Effector memory CD8-positive, alpha-beta T cell (primary cell): ENCODE measurements at places on chromosomes 1 and 21.

GRCh38 chr1:100852976-100853375 lies 41.7 kb downstream of the EXTL2 start:
- peaks cover 36% of the 10 kb centered on the region for H3K27me3 ChIP-seq
- H3K27ac ChIP-seq, result no peak overlapping the region
- H3K4me3 ChIP-seq, result no peak overlapping the region
- DNase-seq, result no peak

DNA sequence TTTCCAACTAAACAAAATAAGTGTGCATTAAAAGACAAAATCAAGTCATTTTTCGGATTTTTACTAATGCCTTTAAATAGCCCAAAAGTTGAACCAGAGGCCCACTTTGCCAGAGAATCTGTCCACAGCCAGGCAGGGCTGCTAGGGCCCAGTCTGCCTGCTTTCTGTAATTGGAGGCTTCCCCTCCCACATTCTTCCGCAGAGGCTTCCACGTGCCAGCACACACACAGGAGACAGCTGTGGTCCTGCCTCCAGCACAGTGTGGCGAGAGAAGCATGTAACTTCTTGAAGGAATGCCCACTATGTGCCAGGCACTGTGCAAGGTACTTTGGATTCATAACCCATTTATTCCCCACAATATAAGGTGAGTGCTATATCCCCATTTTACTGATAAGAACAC lies 11.3 kb upstream of the PDZK1IP1 start:
- no peaks in the 10 kb centered on the region for H3K4me1 ChIP-seq
- no peak for DNase-seq
- no peak overlapping the region for H3K4me3 ChIP-seq
- no peaks in the 10 kb centered on the region for H3K36me3 ChIP-seq
- H3K27me3 ChIP-seq, result peaks cover 66% of the 10 kb centered on the region

GRCh38 chr1:152165286-152166077 lies 6.5 kb upstream of the RPTN start:
- peaks cover 6% of the 10 kb centered on the region for H3K4me1 ChIP-seq
- H3K36me3 ChIP-seq, result no peaks in the 10 kb centered on the region
- no peak overlapping the region for H3K4me3 ChIP-seq
- H3K27me3 ChIP-seq, result peaks cover 38% of the 10 kb centered on the region
- no peak for DNase-seq
- no peak overlapping the region for H3K27ac ChIP-seq

DNA sequence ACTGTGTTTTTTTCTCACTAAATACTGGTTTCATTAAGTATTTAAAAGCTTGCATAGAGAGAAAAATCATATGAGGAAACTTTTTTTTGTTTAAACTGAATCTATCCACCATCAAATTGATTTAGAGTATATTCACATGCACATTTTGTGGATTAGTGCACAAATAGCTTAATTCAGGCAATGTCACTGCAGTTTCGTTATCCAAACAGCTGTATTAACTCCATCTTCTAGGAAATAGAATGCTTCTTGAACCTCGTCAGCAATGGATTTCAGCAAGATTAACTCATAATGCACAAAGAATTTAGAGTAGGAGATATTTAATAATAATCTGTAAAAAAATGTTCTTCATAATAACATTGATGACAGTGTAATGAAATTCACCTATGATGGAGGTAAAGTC lies 37.5 kb downstream of the NEXN start:
- H3K4me3 ChIP-seq, result peak overlapping the region; percentile 83
- H3K4me1 ChIP-seq, result peaks cover 11% of the 10 kb centered on the region
- H3K36me3 ChIP-seq, result no peaks in the 10 kb centered on the region
- H3K27me3 ChIP-seq, result no peaks in the 10 kb centered on the region

- no peak overlapping the region for H3K27ac ChIP-seq
- no peaks in the 10 kb centered on the region for H3K36me3 ChIP-seq
- H3K4me3 ChIP-seq, result no peak overlapping the region
- DNase-seq, result no peak
Measured at GRCh38 chr1:245380790-245381535, 226.2 kb downstream of the KIF26B start.

- DNase-seq, result no peak
- no peak overlapping the region for H3K4me3 ChIP-seq
- peaks cover 3% of the 10 kb centered on the region for H3K36me3 ChIP-seq
- peaks cover 4% of the 10 kb centered on the region for H3K4me1 ChIP-seq
- H3K27ac ChIP-seq, result no peak overlapping the region
Measured at GRCh38 chr1:172339842-172340241, 80.6 kb upstream of the C1orf105 start.

DNA sequence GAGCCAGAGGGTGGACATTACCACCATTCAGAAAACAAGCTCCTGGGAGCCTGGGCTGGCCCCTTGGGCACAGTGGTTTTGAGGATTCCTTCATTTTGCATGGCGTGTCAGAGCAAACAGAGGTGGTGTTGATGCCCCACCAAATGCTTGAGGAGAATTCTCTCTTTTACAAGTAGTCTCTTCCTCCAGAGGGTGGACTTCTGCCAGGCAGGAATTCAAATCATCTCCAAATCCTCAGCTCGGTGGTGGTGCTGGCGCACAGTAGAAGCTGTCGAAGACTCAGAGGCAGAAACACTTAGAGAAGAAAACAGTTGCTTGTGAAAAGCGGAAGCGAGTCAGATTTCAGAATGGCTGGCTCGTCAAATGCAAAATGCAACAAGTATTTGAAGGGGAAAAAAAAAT lies 3.4 kb upstream of the CHI3L1 start:
- peaks cover 24% of the 10 kb centered on the region for H3K27me3 ChIP-seq
- H3K27ac ChIP-seq, result no peak overlapping the region
- H3K4me3 ChIP-seq, result no peak overlapping the region
- no peaks in the 10 kb centered on the region for H3K36me3 ChIP-seq

DNA sequence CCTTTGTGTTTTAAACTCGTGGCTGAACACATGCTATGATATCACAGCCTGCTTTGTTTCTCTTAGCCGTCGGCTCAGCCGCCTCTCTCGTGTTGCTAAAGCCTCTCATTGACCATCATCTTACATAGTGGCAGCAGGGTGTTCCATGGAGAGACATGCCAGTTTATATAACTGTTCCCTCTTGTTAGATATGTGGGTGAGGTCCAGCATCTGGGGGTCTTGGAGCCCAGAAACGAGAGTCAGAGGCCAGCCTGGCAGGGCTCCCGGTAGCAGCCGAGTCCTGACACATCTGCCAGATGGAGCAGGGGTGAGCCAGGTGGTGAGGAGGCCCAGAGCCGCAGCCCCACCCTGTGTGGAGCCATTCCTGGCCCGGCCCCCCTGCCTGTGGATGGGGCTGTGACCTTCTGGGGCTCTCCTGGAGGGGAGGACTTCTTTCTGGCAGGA lies 11.9 kb downstream of the PODN start:
- no peaks in the 10 kb centered on the region for H3K4me1 ChIP-seq
- DNase-seq, result no peak
- no peaks in the 10 kb centered on the region for H3K36me3 ChIP-seq
- no peak overlapping the region for H3K4me3 ChIP-seq
- H3K27ac ChIP-seq, result no peak overlapping the region

DNA sequence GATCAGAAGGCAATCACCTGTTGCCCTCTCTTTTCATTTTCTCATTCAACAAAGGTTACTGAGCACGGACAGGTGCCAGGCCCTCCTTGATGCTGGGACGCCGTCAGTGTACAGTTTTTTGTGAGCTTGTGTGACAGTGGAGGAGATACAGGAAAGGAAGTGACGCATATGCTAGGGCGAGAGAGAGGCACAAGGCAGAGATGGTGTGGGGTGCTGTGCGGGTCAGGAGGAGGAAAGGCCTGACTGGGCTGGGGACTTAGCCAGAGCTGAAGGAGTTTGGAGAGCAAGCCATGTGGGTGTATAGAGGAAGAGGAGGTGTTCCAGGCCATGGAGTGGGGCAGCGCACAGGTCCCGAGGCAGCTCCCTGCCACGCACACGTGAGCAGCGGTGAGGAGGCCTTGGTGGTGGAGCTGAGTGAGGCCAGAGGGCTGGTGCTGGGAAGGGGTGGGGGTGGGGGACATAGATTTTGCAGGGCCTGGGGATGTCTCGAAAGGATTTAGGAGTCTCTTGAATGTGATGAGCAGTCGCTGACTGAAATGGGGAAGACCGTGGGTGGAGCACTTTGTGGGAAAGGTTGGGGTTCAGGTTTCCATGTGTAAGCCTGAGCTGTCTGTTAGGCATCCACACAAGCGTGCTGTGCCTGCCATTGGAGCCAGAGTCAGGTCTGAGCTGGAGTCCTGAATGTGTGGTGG lies 46.0 kb downstream of the TRAPPC10 start:
- H3K4me1 ChIP-seq, result peaks cover 12% of the 10 kb centered on the region
- H3K27me3 ChIP-seq, result no peaks in the 10 kb centered on the region
- H3K4me3 ChIP-seq, result peak overlapping the region; percentile 30
- peak overlapping the region; percentile 87 for H3K27ac ChIP-seq
- no peak for DNase-seq
- H3K36me3 ChIP-seq, result peaks cover 83% of the 10 kb centered on the region

- no peak for DNase-seq
- peaks cover 31% of the 10 kb centered on the region for H3K27me3 ChIP-seq
- H3K4me3 ChIP-seq, result no peak overlapping the region
- H3K27ac ChIP-seq, result no peak overlapping the region
Measured at GRCh38 chr1:241837901-241838300, 10.1 kb upstream of the EXO1 start.

DNA sequence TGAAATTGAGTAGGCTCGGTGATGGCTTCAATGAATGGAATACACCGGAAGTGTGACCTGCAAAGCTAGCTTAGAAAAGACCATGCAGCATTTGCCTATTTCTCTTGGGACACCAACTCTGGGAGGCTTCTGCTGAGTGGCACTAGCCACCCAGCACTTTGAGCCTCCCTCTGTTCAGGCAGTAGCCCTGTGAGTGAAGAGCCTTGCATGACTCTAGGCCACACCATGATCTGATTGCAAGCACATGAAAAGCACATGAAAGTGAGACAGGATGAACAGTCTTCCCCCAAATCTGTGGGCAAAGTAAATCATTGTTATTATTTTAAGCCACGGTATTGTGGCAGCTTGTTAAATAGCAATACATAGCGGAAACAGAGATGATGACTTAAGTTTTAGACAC lies 2.8 kb downstream of the CD48 start:
- no peak overlapping the region for H3K4me3 ChIP-seq
- H3K4me1 ChIP-seq, result peaks cover 35% of the 10 kb centered on the region
- peaks cover 25% of the 10 kb centered on the region for H3K36me3 ChIP-seq
- no peak overlapping the region for H3K27ac ChIP-seq
- DNase-seq, result peak; percentile 30

- peak; percentile 61 for DNase-seq
- H3K36me3 ChIP-seq, result peaks cover 11% of the 10 kb centered on the region
- H3K27ac ChIP-seq, result peak within 1 kb of the TSS; percentile 95
- no peaks in the 10 kb centered on the region for H3K27me3 ChIP-seq
Measured at GRCh38 chr1:156601122-156601830, at the start of gene GPATCH4. TSS of gene GPATCH4 (minus strand) at chr1:156601479.

- H3K27ac ChIP-seq, result no peak overlapping the region
- no peak overlapping the region for H3K4me3 ChIP-seq
- no peaks in the 10 kb centered on the region for H3K4me1 ChIP-seq
- H3K36me3 ChIP-seq, result no peaks in the 10 kb centered on the region
Measured at GRCh38 chr1:171082606-171083005, 8.1 kb upstream of the FMO3 start.

- no peak overlapping the region for H3K27ac ChIP-seq
- no peaks in the 10 kb centered on the region for H3K36me3 ChIP-seq
- DNase-seq, result no peak
- no peaks in the 10 kb centered on the region for H3K4me1 ChIP-seq
- no peak overlapping the region for H3K4me3 ChIP-seq
Measured at GRCh38 chr1:217647791-217648190, 16.6 kb downstream of the SPATA17 start.

- no peak overlapping the region for H3K4me3 ChIP-seq
- H3K4me1 ChIP-seq, result no peaks in the 10 kb centered on the region
- H3K27me3 ChIP-seq, result no peaks in the 10 kb centered on the region
- no peak for DNase-seq
- no peak overlapping the region for H3K27ac ChIP-seq
- H3K36me3 ChIP-seq, result peaks cover 50% of the 10 kb centered on the region
Measured at GRCh38 chr1:173857363-173857917, 10.3 kb downstream of the GAS5 start.

DNA sequence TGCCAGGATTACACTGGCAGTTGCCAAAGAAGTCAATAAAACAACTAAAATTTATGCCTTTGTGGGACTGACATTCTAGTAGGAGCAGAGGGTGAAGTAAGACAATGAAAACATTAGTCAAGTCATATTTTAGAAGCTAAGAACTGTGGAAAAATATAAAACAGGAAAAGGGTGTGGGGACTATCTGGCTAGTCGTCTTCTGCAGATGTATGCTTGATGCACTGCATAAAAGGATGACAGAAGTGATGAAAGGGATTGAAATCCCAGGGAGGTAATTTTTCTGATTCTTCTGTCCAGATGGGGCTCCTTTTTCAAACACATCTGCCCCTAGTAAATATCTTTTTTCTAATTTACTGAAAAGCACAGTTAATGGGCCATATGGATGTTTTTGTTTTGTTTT lies 706.3 kb downstream of the ADGRL2 start:
- no peak overlapping the region for H3K27ac ChIP-seq
- H3K4me1 ChIP-seq, result no peaks in the 10 kb centered on the region
- no peaks in the 10 kb centered on the region for H3K27me3 ChIP-seq
- H3K4me3 ChIP-seq, result no peak overlapping the region

DNA sequence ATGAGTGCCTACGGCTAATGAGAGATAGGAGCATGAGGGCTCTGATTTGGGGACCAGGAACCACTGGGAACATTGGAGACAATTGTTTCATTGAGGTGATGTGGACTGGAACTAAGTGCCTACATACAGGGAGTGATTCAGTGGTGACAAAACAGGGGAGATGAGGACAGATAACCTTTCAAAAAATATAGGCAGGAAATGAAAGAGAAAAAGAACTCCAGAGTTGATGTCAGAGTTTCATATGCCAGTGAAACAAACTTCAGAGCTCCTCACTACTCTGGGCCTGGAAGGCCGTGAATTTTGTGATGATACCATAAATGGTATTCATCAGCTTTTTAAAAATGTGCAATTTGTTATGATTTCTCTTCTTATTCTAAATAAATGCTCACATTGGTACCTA lies 39.3 kb downstream of the FASLG start:
- H3K27me3 ChIP-seq, result no peaks in the 10 kb centered on the region
- DNase-seq, result no peak
- peaks cover 9% of the 10 kb centered on the region for H3K36me3 ChIP-seq
- peaks cover 58% of the 10 kb centered on the region for H3K4me1 ChIP-seq
- no peak overlapping the region for H3K27ac ChIP-seq

DNA sequence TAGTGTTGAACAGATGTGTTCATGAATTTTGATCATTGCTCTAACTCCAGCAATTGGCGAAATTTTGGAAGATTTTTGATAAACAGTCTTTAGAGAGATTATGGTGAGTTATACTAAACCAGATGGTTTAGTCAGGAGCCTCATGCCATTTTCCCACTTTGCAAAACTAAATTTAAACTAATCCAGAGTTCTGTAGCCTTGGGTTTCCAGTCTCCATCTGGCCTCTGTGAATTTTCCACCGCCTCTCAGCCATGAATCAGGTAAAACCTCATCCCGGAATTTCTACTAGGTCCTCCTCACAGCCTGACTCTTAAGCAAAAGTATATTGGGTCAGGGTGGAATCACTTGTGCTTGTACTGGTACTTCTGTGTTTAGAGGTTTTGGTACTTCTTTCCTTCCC lies 44.8 kb downstream of the CLEC20A start:
- H3K4me1 ChIP-seq, result no peaks in the 10 kb centered on the region
- H3K27me3 ChIP-seq, result no peaks in the 10 kb centered on the region
- H3K4me3 ChIP-seq, result no peak overlapping the region
- no peaks in the 10 kb centered on the region for H3K36me3 ChIP-seq
- no peak overlapping the region for H3K27ac ChIP-seq
- no peak for DNase-seq
